ENCODE measurements at places on chromosomes 1 and 21.

GRCh38 chr1:200891774-200892157, 2.9 kb upstream of the INAVA start:
- no peak for DNase-seq

DNA sequence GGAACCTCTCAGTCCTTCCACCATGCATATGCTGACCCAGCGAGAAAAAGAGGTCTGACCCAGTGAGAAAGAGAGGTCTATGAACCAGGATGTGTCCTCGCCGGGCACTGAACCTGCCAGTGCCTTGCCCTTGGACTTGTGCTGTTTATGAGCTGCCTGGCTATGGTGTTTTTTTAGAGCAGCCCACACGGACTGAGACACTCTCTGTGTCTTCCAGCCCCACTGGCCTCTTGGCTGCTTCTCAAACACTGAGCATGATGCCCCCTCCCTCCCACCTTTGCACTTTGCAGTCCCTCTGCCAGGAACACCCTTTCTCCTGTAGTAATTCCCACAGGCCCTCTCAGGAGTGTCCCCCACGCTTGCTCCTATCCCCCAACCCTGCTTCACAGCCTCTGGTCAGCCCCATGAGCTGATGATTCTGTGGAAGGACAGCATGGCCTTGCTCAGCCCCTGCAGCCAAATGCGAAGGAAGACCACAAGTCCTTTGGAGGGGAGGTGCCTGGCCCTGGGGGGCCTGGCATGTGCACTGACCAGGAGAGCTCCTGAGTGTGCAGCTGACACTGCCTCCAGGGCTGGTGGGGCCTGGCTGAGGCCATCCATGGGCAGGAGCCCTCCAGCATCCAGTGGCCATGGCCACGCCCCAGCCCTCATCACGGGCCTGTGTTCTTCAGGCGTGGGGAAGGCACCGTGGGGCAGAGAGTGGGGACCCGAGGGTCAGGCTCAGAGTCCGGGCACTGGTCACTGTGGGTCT, 23.8 kb downstream of the WNT3A start:
- DNase-seq, result no peak

GRCh38 chr1:60111118-60111517, 37.5 kb upstream of the C1orf87 start:
- no peak for DNase-seq

DNA sequence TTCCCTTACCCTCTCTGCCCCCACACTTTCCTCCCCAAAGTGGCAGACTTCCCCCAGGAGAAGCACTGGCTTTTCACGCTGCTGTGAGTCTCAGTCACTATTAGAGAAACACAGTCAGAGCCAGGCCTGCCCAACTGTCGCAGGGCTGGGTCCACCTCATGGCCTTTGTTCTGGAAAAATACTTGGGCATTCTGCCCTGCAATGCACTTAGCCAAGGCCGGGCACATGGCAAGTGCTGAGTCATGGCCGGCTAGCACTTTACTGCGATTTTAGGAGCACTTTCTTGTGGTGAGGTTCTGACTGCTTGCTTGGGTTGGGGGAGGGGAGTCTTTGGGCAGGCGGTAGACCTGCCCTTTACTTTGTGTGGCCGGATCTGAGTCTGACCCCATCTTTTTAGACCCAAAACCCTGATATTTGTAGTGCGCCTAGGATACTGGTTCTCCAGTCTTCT, 7.7 kb downstream of the EPHX1 start:
- no peak for DNase-seq

GRCh38 chr1:178536844-178537371, 24.0 kb downstream of the TEX35 start:
- DNase-seq, result no peak

DNA sequence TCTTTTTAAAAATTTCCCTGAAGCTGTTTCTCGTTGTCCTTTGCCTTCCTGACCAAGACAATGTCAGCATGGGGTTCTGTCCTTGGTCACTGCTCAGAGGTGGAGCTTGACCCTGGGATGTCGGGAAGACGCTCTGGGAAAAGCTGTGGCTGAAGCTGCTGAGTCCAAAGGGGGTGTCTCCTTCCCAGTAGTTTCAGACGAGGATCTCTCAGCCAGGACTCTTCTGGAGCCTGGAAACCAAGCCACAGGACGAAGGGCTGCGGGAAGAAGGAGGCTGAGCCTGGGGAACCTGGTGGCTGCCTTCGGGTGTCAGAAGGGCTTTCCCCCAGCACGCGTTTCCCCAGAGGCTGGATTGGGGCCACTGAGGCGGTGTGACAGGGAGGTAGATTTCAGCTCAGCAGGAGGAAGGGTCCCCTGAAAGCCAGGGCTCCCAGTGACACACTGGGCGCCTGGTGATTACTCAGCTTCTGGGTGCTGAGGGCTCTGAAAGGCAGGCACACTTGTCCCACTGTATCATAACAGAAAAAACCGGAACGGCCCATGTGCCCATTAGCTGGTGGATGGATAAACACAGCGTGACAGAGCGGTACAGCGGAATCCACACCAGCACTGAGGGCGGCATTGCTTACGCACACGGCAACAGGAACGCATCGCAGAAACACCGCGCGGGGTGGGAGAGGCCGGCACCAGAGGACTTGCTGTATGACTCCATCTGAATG, 5.0 kb upstream of the KRTAP12-1 start:
- no peak for DNase-seq

- DNase-seq, result no peak
These were observed 118.9 kb downstream of the LACTBL1 start for GRCh38 chr1:22853651-22854185.

GRCh38 chr21:32756096-32756495, 15.5 kb downstream of the PAXBP1 start:
- no peak for DNase-seq

GRCh38 chr1:205410581-205411298, 11.1 kb downstream of the LEMD1 start:
- DNase-seq, result no peak

- no peak for DNase-seq
These were observed 1.9 kb upstream of the PIGV start for GRCh38 chr1:26785611-26786436.

GRCh38 chr1:27353166-27353565, 11.3 kb downstream of the SYTL1 start:
- DNase-seq, result no peak

DNA sequence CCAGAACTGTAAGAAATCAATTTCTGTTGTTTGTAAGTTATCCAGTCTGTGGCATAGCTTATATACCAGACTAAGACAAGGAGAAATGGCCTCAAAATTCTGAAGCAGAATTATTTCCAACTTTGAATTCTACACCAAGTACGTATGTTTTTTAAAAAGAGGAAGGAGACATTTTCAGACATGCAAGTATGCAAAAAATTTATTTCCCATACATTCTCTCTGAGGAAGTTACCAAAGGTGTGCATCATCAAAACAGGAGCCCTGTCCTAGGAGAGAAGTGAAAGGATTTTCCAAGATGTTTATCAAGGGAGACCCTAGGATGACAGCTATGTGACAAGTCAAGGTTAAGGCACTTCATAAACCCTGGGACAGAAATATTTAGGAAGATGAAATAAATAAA, 49.3 kb upstream of the RABGAP1L start:
- no peak for DNase-seq

DNA sequence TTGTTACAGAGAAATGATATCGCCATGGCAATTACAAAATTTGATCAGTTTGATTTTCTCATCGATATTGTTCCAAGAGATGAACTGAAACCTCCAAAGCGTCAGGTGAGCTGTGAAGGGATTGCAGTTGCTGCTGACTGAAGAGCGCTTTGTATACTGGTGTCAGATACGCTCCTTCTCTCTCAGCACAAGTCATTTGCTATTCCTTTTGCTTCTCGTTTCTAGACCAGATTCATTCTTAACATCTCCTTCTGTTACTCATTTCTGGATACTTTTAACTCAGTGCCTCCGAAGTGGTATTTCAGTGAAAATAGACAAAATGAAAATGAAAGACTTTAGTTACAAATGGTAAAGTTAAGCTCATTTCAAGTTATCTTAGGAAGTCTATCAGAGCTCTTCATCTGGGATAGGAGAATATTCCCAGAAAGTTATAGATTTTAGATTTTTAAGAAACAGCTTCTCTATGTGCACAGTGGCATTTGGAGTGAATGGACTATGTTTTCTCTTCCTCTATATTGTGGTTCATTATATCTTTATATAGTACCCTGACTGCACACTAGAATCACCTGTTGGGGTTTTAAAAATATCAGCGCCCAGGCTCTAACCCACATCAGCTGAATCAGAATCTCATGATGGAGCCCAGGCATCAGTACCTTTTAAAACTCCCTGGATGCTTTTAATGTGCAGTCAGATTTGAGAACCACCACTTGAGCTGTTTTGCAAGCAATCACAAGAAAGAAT, 30.3 kb upstream of the KCNQ4 start:
- DNase-seq, result peak; percentile 65

- DNase-seq, result no peak
These were observed 17.9 kb downstream of the DBT start for GRCh38 chr1:100231721-100232120.
